NCI-H524 treated with DMSO at 0.1 percent for 48 hours (cell line): ENCODE measurements at places on chromosomes 6 and 20.

DNA sequence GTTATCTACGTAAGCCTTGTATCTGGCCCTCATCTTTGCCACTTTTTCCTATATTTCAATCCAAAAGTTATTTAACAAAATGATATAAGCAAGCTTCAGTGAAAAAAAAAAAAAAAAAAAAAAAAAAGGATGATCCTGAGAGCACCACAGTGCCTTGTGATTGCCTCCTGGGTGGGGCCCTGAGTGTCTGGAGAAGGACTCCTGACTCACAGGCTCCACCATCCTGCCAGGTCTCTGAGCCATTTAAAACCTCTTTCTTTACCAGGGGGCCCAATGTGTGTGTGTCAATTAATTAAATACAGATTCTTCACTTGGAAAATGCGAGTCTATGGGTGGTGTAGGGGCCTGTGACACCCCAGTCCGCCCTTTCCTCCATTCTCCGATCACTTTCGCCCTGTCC, 105.2 kb downstream of the SMOC2 start:
- DNase-seq: no peak

- no peak for DNase-seq
Observed at GRCh38 chr6:14142511-14143223, 25.1 kb downstream of the CD83 start.

GRCh38 chr6:34462551-34462971, 3.3 kb upstream of the PACSIN1 start:
- DNase-seq: peak; percentile 32

GRCh38 chr6:168060521-168060931, 18.5 kb downstream of the FRMD1 start:
- no peak for DNase-seq

DNA sequence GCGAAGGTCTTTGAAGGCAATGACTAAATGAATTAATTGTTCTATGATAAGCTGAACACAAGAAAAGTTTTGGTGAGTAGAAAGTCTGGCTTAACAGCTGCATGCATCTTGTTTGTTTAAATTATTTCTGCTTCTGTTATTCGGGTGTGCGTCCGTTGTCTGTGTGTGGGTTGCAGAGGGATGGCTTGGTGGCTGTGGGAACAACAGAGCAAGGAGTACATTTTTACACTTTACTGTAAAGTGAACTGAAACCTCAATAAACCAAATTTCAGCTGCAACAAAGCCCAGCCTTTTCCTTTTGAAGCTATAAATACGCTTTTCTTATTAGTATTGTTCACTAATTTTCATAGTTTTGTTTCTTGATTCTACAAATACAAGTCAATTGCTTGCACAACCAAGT, 3.5 kb upstream of the LAMP5 start:
- DNase-seq: no peak

GRCh38 chr6:157087974-157088373, 235.3 kb downstream of the TMEM242 start:
- DNase-seq: no peak

GRCh38 chr6:24899997-24900325, 35.8 kb downstream of the RIPOR2 start:
- no peak for DNase-seq

GRCh38 chr20:22511943-22512910, 72.1 kb downstream of the FOXA2 start:
- no peak for DNase-seq
